Suprapubic skin (tissue), 4 donors: ENCODE measurements at places on chromosomes 3 and 15.

DNA sequence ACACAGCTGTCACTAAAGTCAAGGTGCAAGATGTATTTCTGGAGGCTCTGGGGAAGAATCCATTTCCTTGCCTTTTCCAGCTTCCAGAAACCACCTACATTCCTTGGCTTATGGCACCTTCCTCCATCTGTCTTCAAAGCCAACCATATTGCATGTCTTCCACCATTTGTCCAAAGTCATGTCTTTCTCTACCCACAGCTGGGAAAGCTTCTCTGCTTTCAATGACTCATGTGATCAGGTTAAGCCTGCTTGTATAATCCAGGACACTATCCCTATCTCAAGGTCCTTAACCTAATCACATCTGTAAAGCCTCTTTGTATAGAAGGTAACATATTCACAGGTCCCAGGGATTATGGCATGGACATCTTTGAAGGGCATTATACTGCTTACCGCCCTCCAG, 14.2 kb downstream of the ARHGAP31 start:
- DNase-seq = no peak

DNA sequence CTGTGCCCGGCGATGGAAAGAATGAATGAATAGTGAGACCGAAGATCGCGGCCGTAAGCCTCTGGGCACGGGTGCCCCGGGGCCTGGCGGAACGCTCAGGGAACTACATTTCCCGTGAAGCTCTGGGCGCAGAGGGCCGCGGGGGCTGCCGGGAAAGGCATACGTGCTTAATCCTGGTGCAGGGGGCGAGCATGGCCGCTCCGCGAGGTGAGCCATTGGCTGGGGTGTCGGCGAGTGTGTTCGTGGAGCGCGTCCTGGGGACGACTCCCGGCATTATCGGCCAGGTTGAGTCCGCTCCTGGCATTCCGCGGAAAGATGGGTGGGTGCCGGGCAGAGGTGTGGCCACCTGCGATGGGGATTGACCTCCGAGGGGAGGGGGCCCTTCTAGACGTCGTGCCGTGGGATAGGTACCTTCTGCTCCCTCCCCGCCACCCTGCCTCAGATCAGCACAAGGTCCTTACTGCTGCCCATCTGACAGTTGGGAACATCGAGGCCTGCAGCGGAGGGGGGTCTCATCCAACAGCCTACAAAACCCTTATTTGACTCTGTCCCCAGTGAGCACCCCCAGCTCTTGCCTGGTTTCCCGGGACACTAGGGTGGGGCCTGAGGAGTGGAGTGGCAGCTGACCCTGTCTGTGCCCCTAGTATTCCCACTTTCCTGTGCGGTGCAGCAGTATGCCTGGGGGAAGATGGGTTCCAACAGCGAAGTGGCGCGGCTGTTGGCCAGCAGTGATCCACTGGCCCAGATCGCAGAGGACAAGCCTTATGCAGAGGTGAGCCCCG, at the start of gene MPI:
TSS of gene MPI (plus strand) at position 160 of the 782 bp plus-strand sequence. CDS start at position 192, 32 bp downstream.
- peak; percentile 90 for DNase-seq

- no peak for DNase-seq
Observed at GRCh38 chr3:181808053-181808452, 96.3 kb downstream of the SOX2 start.

DNA sequence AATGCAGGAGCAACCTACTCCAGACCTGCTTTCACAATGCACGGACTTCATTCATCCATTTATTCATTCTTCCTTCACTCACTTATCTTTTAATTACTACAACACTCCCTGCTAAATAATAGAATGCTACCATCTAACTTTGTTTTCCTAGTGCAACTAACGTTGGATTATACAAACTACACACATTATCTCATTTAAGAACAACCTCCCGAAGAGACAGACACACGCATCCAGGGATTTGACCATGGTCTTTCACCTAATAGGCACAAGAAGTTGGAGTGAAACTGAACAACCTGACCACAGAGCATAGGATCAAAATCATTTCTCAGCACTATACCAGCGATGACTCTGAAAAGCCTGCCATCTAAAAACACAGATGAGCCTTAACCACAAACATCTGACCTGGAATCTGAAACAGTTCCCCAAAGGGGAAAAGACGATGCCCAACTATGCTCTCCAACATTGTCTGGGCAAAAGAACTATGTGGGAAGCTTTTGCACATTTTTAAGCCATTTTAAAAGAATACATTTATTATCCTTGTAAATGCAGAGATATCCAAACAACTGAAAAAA, 21.0 kb downstream of the ZNF385D start:
- no peak for DNase-seq

DNA sequence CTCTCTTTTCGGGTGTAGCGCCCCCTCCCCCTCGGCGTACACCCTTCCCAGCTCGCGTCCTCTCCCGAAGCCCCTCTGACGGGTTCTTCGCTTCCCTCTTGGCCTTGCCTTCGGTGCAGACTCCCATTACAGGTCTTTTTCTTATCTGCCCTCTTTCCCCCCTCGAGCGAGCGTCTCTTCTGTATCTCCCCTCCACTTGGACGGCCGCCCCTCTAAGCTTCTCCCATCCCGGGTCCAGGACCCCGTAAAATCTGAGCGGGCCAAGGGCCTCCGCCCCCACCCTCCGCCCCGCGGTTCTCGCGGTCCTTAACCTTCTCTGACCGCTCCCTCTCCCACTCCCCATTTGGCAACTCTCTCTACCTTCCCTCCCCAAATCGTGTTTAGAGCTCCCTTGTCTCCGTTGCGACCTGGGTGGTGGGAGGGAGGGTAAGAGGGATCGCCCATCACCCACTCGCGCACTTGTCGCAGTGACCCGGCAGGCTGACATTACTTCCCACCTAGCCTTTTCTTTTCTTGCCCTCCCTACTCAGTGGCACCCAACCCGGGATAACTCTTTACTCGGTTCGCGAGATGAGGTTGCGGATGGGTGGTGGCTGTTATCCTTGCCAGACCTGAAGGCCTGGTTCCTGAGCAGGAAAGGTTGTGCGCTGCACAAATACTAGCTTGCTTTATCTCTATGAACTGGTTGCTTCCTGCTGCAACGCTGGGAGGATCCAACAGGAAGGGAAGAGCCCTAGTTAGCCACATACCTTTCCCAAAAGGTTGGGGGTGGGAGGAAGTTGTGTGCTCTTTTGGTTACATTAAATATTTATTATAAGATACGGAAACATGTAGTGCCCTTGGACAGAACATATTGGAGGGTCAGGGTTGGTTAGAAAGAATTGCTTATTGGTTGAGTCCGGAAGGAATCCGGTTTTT, 922 bp downstream of the RAB11A start:
- peak; percentile 77 for DNase-seq

GRCh38 chr15:78241017-78241416, 6.7 kb upstream of the ACSBG1 start:
- peak; percentile 90 for DNase-seq

DNA sequence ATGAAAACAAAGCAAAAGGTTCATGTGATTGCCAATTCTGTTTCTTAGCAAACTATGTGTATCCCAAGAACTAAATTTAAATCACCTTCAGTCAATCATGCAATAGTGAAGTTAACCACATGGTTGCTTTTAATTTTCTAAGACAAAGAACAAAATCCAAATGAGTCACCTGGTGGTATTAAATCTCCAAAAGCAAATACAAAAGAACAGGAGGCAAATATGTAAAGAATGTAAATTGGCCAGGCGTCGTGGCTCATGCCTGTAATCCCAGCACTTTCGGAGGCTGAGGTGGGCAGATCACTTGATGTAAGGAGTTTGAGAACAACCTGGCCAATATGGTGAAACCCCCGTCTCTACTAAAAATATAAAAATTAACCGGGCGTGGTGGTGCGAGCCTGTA, 54.2 kb upstream of the PIK3R4 start:
- DNase-seq = no peak

GRCh38 chr15:40511093-40511471, 40.3 kb downstream of the CHST14 start:
- no peak for DNase-seq
